ENCODE measurements at places on chromosomes 6 and 20.

GRCh38 chr20:56382696-56383095 lies 9.3 kb downstream of the AURKA start:
- no peak for DNase-seq

GRCh38 chr6:166312832-166313231 lies 4.6 kb upstream of the PRR18 start:
- DNase-seq: no peak

GRCh38 chr6:4125500-4125899 lies 9.9 kb downstream of the ECI2 start:
- DNase-seq: no peak

GRCh38 chr6:158756977-158757752 lies 62.0 kb downstream of the EZR start:
- no peak for DNase-seq

- no peak for DNase-seq
Observed at GRCh38 chr20:37283530-37284195, 5.8 kb upstream of the MANBAL start.

GRCh38 chr6:5753209-5753608 lies 253.5 kb downstream of the NRN1 start:
- DNase-seq: no peak

GRCh38 chr6:158877716-158878115 lies 58.5 kb upstream of the EZR start:
- no peak for DNase-seq

- DNase-seq: no peak
Observed at GRCh38 chr6:130946076-130946475, 117.0 kb downstream of the EPB41L2 start.

DNA sequence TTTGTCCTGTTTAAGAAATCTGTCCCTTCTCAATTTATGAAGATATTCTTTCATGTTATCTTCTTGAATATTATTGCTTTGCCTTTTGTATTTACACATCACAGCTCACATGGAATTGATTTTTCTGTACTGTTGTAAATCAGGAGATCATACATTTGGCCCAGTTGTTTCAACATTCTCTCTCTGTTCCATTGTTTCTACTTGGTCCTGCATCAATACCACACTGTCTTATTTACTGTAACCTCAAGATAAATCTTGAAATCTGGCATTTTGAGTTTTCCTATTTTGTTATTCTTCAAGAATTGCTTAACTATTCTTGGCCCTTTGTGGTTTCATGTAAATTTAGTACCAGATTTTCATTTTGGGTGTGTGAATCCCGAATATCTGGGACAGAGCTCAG lies 121.7 kb upstream of the CCN2 start:
- no peak for DNase-seq

GRCh38 chr6:108476847-108477430 lies 83.8 kb upstream of the FOXO3 start:
- no peak for DNase-seq

GRCh38 chr6:47634210-47635047 lies 64.0 kb upstream of the ADGRF4 start:
- no peak for DNase-seq

DNA sequence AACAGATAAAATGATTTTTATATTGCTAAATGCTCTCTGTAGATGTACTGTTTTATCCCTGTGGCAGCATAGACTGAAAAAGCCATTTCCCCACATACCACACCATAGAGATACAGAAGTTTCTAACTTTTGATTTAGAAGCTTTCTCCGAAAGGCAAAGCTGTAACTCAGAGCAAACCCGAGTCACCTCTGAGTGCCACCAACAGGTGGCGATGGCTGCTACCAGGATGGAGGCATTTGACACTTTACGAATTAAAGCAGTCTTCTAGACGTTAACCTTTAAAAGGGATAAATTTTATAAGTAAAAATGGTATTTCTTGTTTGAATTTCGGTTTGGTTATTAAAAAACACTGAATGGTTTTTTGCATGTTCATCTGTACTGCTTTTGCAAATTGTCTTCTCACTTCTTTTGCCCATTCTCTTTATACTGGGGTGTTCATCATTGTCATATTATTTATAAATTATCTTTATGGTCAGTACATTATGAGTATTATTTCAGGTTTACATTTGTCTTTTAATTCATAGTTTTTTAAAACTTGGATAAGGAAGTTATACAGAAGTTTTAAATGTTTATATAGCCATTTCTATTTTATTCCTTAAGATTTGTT lies 201.0 kb upstream of the CEP162 start:
- no peak for DNase-seq
